Activated T-helper 2 cell treated with anti-CD3 and anti-CD28 coated beads, Interferon-gamma antibody, Interleukin-2, Interleukin-4, amounts not matched to agents 10 μg/mL and 5 μg/mL and 100 μg/mL, durations not matched to agents 14 hours and 24 hours and 36 hours (primary cell): ENCODE measurements at places on chromosomes 1 and 21.
A peak's percentile ranks its signal among the peaks of the same experiment; 100 is the strongest.

GRCh38 chr1:227728059-227728891 lies 6.8 kb downstream of the JMJD4 start:
- H3K4me1 ChIP-seq = peaks cover 6% of the 10 kb centered on the region
- H3K36me3 ChIP-seq = peaks cover 10% of the 10 kb centered on the region
- peak overlapping the region; percentile 9 for H3K27ac ChIP-seq
- H3K4me3 ChIP-seq = peak overlapping the region; percentile 82
- H3K27me3 ChIP-seq = no peaks in the 10 kb centered on the region
- peak; percentile 39 for DNase-seq

- H3K27ac ChIP-seq = no peak overlapping the region
- no peak for DNase-seq
- H3K36me3 ChIP-seq = no peaks in the 10 kb centered on the region
- peaks cover 5% of the 10 kb centered on the region for H3K4me1 ChIP-seq
- no peak overlapping the region for H3K4me3 ChIP-seq
Observed at GRCh38 chr21:31278511-31279130, 65.4 kb downstream of the TIAM1 start.

- peaks cover 56% of the 10 kb centered on the region for H3K36me3 ChIP-seq
- H3K4me1 ChIP-seq = peaks cover 40% of the 10 kb centered on the region
- H3K4me3 ChIP-seq = peak overlapping the region; percentile 34
- DNase-seq = peak; percentile 62
- H3K27ac ChIP-seq = peak overlapping the region; percentile 29
- no peaks in the 10 kb centered on the region for H3K27me3 ChIP-seq
Observed at GRCh38 chr21:42527489-42528158, 14.0 kb downstream of the SLC37A1 start.

DNA sequence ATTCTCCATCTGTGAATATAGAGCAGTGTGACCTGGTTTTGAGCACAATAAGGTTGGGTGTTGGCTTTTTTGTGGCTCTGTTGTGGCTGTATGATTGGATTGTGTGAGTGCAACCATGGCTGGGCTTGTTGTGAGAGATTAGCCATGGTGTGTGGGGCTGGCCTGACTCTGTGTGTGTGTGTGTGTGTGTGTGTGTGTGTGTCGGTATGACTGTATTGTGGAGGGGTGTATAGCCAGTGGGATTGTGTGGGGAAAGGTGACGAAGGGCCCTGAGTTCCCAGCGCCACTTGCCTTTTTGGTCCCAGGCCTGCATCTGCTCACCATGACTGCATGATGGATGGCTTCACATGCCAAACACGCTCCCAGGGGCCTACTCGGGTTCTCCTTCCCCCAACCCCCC lies 5.9 kb upstream of the SLC6A9 start:
- no peak overlapping the region for H3K27ac ChIP-seq
- no peak overlapping the region for H3K4me3 ChIP-seq
- H3K4me1 ChIP-seq = peaks cover 8% of the 10 kb centered on the region
- H3K27me3 ChIP-seq = peaks cover 7% of the 10 kb centered on the region

GRCh38 chr1:207973898-207974568 lies 63.1 kb upstream of the CD34 start:
- no peaks in the 10 kb centered on the region for H3K4me1 ChIP-seq
- H3K4me3 ChIP-seq = no peak overlapping the region
- H3K27me3 ChIP-seq = peaks cover 37% of the 10 kb centered on the region
- H3K27ac ChIP-seq = no peak overlapping the region

DNA sequence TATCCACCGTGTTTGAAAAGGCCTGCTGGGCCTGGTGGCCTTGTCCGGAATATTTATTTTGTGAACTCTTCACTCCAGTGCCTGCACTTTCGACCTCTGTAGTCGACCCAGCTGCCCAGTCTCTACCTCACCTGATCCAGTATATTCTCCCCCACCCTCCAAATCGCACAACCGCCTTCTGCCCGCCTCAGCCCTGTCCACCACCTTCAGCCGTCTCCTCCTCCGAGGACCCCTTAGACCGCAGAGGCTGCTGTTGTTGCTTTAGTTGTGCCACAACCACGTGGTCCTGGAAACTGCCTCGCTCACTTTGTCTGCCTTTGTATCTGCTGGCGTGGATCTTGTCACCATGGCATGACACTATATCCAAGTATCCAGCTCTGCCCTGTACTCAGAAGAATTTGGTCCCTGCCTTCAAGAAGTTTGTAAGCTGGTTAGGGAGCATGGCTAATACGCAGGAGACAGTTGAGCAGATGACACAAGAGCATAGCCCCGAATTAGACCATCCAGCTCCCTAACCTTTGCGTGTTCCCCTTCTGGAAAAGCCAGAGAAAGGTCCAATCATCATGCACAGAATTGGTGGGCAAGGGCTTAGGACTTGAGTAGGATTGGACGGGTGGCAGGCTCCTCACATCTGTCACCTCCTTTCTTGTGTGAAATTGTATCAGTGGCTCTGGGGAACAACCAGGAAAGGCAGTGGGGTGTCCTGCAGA lies 1.5 kb downstream of the PHGDH start:
- peaks cover 42% of the 10 kb centered on the region for H3K4me1 ChIP-seq
- peaks cover 16% of the 10 kb centered on the region for H3K27me3 ChIP-seq
- peaks cover 23% of the 10 kb centered on the region for H3K36me3 ChIP-seq
- peak overlapping the region; percentile 74 for H3K27ac ChIP-seq

GRCh38 chr1:81186261-81186660 lies 614.5 kb upstream of the ADGRL2 start:
- DNase-seq = no peak
- H3K4me1 ChIP-seq = no peaks in the 10 kb centered on the region
- H3K36me3 ChIP-seq = no peaks in the 10 kb centered on the region

DNA sequence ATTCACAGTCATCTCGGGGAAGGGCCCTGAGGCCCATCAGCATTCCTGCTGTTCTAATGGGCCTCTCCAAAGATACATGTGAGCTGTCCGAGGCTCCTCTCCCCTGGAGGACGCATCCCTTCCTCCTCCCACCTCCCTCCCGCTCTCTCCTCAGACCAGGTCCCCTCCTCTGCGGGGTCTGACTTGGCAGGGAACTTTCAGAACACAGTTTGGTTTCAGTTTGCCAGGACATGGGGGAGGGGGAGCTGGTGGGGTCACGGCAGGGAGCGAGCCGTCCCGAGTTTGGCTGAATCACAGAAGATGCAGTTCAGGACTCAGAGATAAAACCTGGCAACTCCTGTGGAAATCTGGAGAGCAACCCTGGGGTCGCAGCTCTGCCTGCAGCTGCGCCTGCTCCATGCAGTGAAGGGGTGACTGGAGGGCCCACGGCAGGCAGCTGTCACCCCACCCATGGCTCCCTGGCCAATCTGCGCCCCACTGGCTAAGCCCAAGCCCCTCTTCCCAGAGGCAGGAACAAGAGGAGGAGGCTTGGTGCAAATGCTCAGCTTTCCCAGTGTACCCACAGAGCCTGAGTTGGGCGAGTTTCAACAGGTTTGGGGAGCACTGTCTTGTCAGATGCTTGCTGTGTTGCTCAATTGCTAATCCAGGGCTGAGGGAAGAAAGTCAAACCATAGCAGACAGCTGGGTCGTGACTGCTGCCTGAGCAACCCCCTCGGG lies 5.7 kb downstream of the WNT4 start:
- H3K4me3 ChIP-seq = no peak overlapping the region
- DNase-seq = no peak
- H3K27me3 ChIP-seq = peaks cover 34% of the 10 kb centered on the region

- peak overlapping the region; percentile 98 for H3K4me3 ChIP-seq
- no peak for DNase-seq
- peaks cover 62% of the 10 kb centered on the region for H3K4me1 ChIP-seq
- H3K27me3 ChIP-seq = no peaks in the 10 kb centered on the region
- H3K36me3 ChIP-seq = peaks cover 29% of the 10 kb centered on the region
- H3K27ac ChIP-seq = peak overlapping the region; percentile 100
Observed at GRCh38 chr1:26786437-26787380, 1.0 kb upstream of the PIGV start.

DNA sequence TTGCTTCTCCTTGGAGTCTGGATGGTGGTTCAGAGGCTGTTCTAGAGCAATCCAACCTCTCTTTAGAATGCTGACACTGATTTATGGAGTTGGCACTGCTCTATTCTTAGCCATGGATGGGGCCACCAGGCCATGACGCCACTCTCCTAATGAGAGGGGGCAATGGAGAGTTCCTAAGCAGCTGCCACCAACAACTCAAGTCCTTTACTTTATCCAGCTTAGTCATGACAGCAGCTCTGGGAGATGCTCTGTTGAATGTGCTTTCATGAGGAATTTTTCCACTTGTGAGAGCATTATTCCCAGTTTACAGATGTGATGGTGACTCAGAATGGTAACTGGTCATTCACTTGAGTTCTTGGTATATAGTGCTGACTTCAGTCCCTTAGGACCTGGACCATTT lies 366.3 kb downstream of the HHAT start:
- no peaks in the 10 kb centered on the region for H3K36me3 ChIP-seq
- H3K4me3 ChIP-seq = no peak overlapping the region
- H3K27ac ChIP-seq = no peak overlapping the region
- peaks cover 21% of the 10 kb centered on the region for H3K4me1 ChIP-seq

GRCh38 chr1:174262349-174263241 lies 103.3 kb downstream of the RABGAP1L start:
- no peak overlapping the region for H3K27ac ChIP-seq
- no peaks in the 10 kb centered on the region for H3K4me1 ChIP-seq
- no peak overlapping the region for H3K4me3 ChIP-seq

DNA sequence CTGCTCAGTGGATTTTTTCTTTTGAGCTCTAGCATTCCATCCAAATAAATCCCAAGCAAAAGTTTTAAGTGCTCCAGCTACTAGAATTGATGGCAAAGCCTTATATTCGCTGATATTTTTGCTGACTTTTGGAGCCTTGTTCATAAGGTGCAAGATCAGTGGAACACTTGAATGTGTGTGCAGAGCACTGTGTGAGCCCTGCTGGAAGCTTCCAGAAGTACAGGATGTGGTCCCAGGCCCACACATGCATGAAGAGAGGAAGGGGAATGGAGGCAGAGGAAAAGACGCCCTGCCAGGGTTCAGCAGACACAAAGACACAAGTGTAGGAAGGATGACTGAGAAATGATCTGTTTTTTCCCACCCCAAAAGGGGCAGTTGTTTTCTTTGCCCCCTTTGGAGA lies 169.4 kb downstream of the KCNJ6 start:
- H3K36me3 ChIP-seq = no peaks in the 10 kb centered on the region
- no peaks in the 10 kb centered on the region for H3K4me1 ChIP-seq
- DNase-seq = no peak
- H3K4me3 ChIP-seq = no peak overlapping the region
- no peaks in the 10 kb centered on the region for H3K27me3 ChIP-seq

GRCh38 chr1:161503394-161503748 lies 1.9 kb upstream of the FCGR2A start:
- no peak for DNase-seq
- no peaks in the 10 kb centered on the region for H3K36me3 ChIP-seq
- H3K27ac ChIP-seq = no peak overlapping the region
- H3K4me3 ChIP-seq = no peak overlapping the region

DNA sequence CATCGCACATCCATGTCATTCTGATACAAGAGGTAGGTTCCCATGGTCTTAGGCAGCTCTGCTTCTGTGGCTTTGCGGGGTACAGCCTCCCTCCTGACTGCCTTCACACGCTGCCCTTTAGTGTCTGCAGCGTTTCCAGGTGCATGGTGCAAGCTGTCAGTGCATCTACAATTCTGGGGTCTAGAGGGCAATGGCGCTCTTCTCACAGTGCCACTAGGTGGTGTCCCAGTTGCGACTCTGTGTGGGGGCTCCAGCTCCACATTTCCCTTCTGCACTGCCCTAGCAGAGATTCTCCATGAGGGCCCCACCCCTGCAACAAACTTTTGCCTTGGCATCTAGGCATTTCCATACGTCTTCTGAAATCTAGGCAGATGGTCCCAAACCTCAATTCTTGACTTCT lies 138.2 kb upstream of the BRINP3 start:
- no peaks in the 10 kb centered on the region for H3K27me3 ChIP-seq
- H3K4me3 ChIP-seq = no peak overlapping the region
- no peak for DNase-seq
- H3K27ac ChIP-seq = no peak overlapping the region
- no peaks in the 10 kb centered on the region for H3K4me1 ChIP-seq

GRCh38 chr1:42142894-42143675 lies 10.1 kb upstream of the GUCA2B start:
- peaks cover 5% of the 10 kb centered on the region for H3K4me1 ChIP-seq
- no peak for DNase-seq
- H3K27me3 ChIP-seq = peaks cover 5% of the 10 kb centered on the region
- no peak overlapping the region for H3K4me3 ChIP-seq
- H3K36me3 ChIP-seq = no peaks in the 10 kb centered on the region

DNA sequence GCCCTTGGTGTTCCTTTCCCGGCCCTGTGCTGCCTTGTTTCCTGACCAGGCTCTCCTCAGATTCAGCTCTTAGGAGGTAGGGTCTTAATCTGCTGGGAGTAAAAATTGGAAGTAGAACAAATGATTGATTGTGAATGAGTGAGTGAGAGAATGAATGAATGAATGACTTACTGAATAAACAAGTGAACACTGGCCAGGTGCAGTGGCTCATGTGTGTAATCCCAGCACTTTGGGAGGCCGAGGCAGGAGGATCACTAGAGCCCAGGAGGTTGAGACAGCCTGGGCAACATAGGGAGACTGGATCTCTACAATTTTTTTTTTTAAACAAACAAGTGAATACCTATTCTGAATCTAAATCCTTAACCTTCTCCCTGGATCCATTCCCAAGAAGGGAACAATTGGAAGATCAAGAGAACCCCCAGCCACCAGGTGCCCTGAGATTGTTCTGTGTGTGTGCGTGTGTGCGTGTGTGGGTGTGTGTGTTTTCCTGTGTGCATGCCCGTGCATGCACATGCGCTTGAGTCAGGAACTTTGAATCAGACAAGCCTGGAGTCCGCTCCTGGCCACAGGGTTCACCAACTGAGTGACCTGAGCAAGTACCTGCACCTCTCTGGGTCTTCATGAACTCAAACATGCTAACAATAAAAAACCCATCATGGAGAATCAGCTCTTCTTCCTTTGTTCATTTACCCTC lies 24.3 kb upstream of the CITED4 start:
- no peak overlapping the region for H3K4me3 ChIP-seq
- no peak overlapping the region for H3K27ac ChIP-seq
- DNase-seq = no peak
- peaks cover 4% of the 10 kb centered on the region for H3K4me1 ChIP-seq
- no peaks in the 10 kb centered on the region for H3K36me3 ChIP-seq

GRCh38 chr1:171486048-171486519 lies 754 bp downstream of the PRRC2C start:
- peak overlapping the region; percentile 93 for H3K4me3 ChIP-seq
- peaks cover 42% of the 10 kb centered on the region for H3K4me1 ChIP-seq
- no peaks in the 10 kb centered on the region for H3K27me3 ChIP-seq
- peak overlapping the region; percentile 91 for H3K27ac ChIP-seq

- no peaks in the 10 kb centered on the region for H3K36me3 ChIP-seq
- H3K4me1 ChIP-seq = no peaks in the 10 kb centered on the region
- H3K27me3 ChIP-seq = peaks cover 17% of the 10 kb centered on the region
- H3K27ac ChIP-seq = no peak overlapping the region
Observed at GRCh38 chr1:201248721-201249559, 34.4 kb upstream of the PKP1 start.

DNA sequence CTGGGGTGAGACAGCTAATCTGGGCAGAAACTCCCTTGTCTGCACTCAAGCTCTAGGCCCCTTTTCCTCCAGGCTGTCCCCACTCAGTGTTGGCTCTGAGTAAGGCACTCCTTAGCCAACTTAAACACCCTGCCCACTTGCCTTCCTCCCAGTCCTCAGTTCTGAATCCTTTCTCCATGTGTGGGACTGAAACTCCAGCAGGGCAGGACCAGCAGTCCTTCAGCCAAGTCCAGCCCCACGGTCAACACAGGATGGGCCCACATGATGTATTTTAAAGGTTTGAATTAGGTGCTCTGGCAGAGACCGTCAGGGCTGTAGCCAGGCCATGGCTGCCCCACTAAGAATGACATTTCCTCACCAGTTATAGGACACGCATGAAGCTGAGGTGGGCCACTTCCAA lies 107.8 kb downstream of the EDEM3 start:
- H3K4me3 ChIP-seq = no peak overlapping the region
- no peak for DNase-seq
- no peaks in the 10 kb centered on the region for H3K36me3 ChIP-seq
- peaks cover 5% of the 10 kb centered on the region for H3K27me3 ChIP-seq
- no peaks in the 10 kb centered on the region for H3K4me1 ChIP-seq
- no peak overlapping the region for H3K27ac ChIP-seq
